ENCODE measurements at places on chromosomes 11 and 22.

DNA sequence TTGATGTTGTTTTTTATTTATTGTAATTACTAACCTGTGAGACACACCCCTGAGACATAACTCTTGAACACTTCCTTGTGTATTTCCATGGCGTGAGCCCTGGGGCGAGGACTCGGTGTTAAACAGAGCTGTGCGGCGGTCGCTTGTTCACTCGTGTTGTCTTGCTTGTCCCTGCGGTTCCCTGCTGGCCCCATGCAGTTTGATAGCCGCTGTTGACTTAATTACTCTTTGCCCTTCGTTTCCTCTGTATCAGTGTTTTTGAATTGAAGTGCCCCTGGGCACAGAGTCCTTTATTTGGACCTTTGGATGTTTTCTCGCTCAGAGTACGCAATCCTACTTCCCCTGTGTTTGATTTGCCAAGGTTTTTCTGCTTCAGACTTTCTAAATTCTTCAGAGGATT is 52.7 kb downstream of the TBC1D22A start:
- DNase-seq = no peak

- DNase-seq = no peak
These were observed 5.9 kb downstream of the USP2 start for GRCh38 chr11:119375337-119376196.

DNA sequence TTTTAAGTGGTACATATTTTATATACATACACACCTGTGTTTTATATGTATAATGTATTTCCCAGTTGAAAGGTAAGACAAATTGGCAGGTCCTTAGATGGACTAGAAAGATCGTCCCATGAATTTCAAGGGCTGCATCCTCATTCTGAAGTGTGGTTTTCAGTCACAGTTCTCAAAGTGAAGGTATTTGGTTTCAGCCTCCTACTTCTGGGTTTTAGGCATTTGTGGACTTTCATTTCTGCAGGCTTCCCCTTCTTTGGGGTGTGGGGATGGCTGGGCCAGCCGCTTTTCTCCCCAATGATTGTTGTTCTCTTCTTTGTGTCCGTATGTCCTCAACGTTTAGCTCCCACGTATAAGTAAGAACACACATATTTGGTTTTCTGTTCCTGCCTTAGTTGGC is 10.0 kb downstream of the DCPS start:
- DNase-seq = no peak

DNA sequence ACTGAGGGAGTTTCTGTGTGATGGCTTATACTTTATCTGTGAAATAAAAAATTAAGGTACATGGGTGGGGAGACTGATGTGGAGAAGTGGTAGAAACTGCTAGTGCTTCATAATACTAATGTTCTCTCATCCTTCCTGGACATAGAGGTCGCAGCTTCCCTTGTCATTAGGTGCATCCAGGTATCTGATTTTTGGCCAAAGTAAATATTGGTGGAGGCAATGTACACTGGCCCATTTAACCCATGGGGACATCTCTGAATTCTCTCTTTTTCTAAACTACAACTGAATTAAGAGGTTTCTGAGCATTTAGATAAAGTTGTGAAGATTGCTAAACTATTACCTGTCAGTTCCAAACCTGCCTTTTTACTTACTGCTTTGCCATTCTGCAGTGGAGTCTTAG is 140.9 kb upstream of the CHORDC1 start:
- DNase-seq = no peak

DNA sequence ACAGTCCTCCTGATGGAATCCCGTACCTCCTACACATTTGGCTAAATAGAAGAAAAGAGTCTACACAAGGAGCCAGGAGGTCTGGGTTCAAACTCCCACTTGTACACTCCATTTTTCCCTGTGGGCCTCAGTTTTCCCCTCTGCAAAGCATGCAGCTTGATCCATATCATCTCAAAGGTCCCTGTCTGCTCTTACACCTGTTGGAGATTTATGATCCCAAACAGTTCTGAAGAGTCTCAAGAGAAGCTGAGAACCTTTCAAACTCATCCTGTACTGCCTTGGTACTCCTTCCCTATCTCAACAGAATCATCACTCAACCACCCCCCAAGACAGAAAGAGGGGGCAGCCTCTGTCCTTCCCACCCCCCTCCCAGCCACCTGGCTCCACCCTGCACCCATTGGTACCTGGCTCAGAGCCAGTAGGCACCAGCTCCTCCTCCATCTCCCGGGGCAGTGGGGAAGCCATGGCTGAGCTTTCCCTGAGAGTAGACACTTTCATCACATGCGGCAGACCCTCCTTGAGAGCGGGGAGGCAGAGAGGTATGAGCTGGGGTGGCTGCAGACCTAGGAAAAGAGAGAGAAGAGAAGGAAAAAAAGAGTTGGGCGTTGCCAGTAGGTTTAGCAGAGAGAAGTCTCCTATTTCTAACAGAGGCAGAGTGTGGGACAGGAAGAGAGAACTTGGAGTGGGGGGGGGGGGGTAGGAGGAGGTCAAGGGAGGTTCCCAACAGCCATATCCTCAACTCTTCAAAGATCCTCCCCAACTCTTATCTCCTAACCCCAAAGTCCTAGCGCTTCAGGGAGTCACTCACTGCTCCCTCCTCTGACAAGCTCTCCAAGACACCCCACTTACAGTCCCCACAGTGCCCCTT is 3.1 kb downstream of the TNKS1BP1 start:
- DNase-seq = no peak

DNA sequence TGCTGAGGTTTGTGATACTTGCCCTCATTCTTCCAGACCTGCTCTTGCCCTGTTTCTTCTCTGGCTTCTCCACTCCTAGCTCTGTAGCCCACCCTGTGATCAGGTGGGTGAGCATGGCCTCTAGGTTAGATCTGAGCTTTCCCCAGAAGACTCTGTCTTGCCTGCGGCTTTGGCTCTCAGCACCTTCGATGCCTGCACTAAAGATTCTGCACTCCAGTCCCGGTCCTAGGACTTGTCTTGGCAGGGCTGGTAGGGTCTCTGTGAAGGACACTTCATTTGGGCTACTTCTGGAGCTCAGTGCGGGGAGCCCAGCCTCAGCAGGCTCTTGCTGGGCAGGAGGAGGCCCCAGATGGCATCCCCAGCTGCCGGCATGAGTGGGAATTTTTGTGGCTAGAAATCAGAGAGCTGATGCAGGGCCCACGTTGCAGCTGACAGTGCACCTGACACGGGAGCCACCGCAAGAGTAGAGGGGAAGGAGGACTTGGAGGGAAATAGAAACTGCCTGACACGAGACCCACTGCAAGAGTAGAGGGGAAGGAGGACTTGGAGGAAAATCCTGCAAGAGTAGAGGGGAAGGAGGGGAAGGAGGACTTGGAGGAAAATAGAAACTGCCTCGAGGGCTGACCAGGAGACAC is 226.9 kb upstream of the B3GAT1 start:
- no peak for DNase-seq

GRCh38 chr22:35727436-35727835 is 9.8 kb downstream of the APOL5 start:
- no peak for DNase-seq

DNA sequence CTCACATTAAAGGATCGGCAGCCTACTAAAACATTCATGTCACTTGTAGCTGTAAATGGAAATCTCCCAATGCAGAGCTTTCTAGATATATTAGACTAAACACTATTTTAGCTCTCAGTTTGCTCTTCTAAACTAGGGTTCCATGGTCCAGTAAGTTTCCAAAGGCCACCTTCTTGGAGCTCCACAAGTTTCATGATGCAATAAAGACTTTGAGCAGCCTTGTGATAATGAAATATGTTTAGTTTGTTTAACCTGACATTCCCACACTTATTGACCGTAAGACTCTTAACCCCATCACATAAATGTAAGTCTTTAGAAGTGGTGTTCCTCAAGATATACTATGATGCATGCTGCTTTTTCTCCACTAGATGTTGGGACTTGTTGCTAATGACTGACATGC is 87.7 kb downstream of the TRIM44 start:
- no peak for DNase-seq

DNA sequence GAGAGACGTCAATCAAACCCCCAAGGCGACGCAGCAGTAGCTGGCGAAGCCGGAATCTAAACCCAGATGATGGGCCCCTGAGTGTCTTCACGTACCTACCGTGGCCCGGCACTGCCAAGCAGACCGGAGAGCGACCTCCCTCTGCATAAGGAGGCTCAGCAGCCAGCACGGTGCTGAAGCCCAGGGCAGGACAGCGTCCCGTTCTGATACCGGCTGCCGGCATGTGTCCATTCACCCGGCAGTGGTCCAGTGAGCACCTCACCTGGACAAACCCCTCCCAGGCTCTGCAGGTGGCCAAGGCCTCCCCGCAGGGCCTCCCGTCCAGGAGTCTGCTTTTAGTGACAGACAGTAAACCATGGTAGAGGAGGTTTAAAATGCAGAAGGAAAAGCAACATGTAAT is 142.0 kb downstream of the BRD1 start:
- DNase-seq = no peak

- DNase-seq = no peak
These were observed 7.7 kb downstream of the TOM1 start for GRCh38 chr22:35307372-35307771.

GRCh38 chr22:39360674-39361413 is 11.1 kb downstream of the SYNGR1 start:
- DNase-seq = no peak

DNA sequence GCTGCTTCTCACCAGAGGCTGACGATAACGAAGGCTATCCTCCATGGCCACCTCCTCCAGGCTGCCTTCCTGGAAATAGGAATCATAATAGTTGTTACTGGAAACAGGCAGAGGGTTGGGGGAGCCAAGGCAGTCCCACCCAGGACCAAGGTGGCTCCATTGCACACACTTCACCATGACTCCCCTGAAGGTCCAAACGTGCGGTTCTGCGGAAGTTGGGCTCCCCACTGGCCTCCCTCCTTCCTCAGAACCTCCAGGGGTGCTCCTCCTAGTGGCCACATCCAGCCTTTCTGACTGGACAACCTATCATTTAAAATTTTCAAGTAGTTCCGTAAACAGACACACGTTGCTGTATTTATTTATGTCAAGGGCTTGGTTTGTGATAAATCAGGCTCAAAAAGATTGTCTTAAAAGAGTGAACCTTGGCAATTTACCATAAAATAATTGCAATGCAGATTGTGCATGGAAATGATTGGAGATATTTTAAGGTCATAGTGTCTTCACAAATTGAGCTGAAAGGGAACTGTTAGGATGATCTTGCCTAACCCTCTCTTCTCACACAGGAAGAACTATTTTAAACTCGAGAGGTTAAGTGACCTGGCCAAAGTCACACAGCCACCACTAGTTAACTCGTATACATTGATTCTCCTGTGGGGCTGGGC is 1.4 kb upstream of the TCN2 start:
- DNase-seq = peak; percentile 44

DNA sequence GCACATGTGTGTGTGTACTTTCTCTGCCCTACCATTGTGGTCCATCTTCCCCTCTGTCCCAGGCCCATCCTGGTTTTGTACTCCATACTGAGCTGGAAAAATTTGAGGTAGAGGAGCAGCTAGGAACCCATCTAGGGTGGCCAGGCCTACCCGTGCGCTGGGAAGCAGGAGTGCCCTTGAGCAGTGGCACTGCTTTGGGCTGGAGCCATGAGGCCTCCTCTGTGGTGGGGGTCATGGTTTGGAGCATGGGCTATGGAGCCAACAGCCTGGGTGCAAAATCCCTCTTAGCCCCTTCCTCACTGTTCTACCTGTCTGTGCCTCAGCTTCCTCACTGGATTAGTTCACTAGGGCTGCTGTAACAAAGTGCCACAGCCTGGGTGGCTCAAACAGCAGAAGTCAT is 21.9 kb upstream of the ALG8 start:
- DNase-seq = no peak

DNA sequence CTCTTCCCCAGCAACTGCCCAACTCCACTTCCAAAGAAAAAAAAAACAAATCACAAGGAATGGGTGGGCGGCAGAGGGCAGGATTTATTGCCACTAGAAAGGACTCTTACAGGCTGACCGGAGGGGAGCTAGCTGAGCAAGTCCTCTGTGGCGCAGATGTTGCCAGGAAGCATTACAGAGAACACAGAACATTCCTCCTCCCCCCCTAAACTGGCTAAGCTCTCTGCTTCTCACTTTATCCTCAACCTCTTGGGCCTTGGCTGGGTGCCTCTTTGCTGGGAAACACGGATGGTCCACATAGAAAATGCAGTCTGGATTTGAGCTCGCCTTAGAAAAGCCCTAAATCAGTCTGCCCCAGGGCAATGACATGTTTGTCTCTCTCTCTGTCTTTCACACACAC is 12.6 kb upstream of the FJX1 start:
- DNase-seq = no peak

DNA sequence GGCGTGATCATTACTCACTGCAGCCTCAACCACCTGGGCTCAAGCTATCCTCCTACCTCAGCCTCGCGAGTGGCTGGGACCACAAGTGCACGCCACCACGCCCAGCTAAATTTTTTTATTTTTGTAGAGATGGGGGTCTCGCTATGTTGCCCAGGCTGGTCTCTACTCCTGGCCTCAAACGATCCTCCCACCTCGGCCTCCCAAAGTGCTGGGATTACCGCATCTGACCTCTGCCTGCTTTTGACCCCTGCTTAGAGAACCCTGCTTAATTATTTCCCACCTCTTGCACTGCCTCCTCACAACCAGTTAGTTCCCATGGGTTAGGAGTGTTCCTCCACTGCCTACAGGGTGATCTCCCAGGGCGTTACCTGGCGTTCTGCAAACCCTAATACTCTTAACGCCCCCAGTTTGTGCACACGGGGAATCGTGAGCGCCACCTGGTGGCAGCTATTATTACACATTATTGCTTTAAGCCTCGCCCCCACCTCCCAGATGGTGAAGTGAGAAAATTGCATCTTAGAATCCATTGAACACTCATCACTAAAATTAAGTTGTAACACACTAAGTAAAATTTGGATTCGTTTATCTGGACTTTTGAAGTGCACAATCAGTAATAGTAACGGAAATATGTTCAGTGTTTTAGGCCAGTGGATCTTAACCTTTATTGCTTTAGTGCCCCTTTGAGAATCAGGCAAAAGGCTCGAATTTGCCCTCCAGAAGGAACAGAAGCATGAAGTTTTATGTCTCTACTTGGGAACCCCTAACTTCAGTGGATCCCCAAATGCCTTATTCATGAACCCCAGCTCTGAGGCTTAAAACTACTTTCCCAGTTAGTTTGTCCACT is 61.4 kb upstream of the ASPHD2 start:
- peak; percentile 56 for DNase-seq

GRCh38 chr11:20671856-20672546 is 2.6 kb downstream of the NELL1 start:
- DNase-seq = no peak

- no peak for DNase-seq
These were observed 355.5 kb downstream of the CADM1 start for GRCh38 chr11:115148691-115149090.

DNA sequence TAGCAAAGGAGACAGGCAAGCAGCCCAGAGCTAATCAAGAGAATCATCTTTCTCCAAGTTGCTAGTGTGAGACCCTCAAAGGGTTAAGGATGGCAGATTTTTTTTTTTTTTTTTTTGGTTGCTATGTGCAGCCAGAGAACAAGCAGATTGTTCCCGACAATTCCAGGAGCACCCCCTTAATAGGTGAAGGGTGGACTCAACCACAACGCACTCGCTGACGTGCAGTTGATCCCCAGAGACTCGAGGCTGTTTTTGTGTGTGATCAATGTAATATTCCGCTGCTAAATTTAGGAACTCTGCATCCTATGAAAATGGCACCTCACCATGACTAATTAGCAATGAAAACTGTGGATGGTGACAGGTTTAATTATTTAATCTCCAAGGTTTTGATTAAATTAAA is 789.0 kb downstream of the KCNA4 start:
- no peak for DNase-seq

GRCh38 chr22:44143579-44143978 is 37.1 kb upstream of the PARVG start:
- DNase-seq = no peak

All from CD4-positive, alpha-beta T cell treated with Interleukin-2 at 100 ng/mL for 4 hours (primary cell).